ENCODE measurements at places on chromosomes 11 and 22.

- no peak for DNase-seq
Observed at GRCh38 chr11:128949791-128950454, 7.3 kb upstream of the TP53AIP1 start.

GRCh38 chr22:41052661-41053490 lies 39.5 kb upstream of the EP300 start:
- no peak for DNase-seq

DNA sequence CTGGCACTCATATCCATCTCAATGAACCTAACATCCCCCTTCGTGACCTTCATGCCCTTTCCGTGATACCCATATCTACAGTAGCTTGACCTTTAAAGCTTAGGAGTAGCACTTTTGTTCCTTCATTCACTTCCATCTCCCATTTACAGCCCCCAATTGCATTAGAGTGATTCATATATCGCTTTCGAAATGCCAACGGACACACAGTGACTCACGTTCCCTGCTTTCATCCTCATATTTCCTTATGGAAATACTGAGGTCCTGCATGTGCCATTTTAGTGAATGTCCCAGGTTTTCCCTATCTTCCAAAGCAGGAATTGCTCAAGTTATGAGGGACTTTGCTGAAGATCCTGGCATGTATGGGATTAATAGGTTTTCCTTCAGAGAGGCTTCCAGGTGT lies 44.3 kb upstream of the CEP126 start:
- no peak for DNase-seq

DNA sequence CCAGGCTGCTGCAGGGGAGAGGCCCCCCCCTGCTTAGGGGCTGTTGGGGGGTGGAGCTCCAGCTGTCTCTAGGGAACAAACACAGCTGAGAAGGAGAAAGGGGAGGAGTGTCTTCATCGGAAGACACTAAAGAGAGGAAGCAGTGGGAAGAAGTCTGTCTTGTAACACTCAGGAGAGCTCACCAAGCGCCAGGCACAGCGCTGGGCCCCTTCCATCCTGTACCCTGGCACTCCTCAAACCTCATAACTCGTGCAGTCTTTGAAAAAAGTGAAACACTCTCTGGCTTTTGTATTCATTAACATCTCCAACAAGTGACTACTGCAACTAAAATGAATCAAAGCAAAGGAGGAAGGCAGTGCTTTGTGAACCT lies 67.4 kb upstream of the PRDM11 start:
- DNase-seq = no peak

DNA sequence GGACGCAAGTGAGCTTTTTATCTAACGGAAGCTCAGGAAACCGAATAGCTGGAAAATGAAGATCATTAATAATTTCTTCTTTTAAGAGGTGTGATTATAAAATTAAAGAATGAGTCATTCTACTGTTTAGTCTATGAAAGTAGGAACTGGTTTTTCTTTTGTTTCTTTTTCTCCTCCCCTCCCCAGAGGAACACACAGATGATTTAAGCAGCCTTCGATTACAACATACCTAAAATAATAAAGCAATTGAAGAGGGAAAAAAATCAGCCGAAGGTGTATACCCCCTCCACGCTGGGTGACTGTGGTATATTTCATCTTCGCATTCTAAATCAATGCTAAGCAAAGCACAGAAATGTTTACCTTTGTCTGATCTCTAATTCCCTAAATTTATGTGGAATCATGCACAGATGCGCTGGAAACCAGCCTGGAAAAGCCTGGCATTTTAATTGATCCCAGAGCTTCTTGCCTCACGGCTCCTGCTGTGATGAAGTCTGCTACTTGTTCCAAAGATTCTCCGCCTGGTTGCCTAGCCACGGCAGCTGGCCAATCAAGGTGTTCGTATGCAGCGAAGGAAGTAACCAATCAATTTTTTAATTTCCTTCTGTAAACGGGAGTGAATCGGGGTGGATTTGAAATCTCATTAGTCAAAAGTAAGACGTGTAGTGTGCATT lies 133.9 kb downstream of the FANCF start:
- peak; percentile 0 for DNase-seq
